ENCODE measurements at places on chromosomes 4 and X. TPM values are rescaled to one million over a fixed set of nuclear protein-coding genes. Genes with fewer than 3 reads are reported as not detected.

Gene CTSO
- total RNA-seq = 6.1 TPM

Gene NMU
- total RNA-seq = not detected

Gene SMIM10
- total RNA-seq = 0.24 TPM

Gene P2RY4
- total RNA-seq = 0.14 TPM

Gene VSIG4
- not detected for total RNA-seq

Gene TEX13C
- total RNA-seq = not detected

Gene SASH3
- 222 TPM for total RNA-seq

Gene LEF1
- total RNA-seq = 423 TPM

Gene BMX
- total RNA-seq = not detected

Gene ATP8A1
- 31.4 TPM for total RNA-seq

Gene POU3F4
- not detected for total RNA-seq

Gene F9
- not detected for total RNA-seq

Gene UBE2A
- total RNA-seq = 61.4 TPM

Gene NLRP2B
- not detected for total RNA-seq

Gene TMPRSS11F
- not detected for total RNA-seq

Gene AKAP14
- total RNA-seq = not detected

Gene ZIC3
- total RNA-seq = not detected

Gene CRMP1
- total RNA-seq = not detected

Gene NAT8L
- total RNA-seq = 0.14 TPM

Gene NPY2R
- not detected for total RNA-seq

Gene BEX5
- 5.8 TPM for total RNA-seq

Gene EIF2S3
- total RNA-seq = 230 TPM

Gene RBMXL3
- total RNA-seq = not detected

Gene SLC6A8
- total RNA-seq = 1.4 TPM
